Caki2 (cell line): ENCODE measurements at places on chromosomes 3 and 15.

- DNase-seq, result no peak
These were observed 37.2 kb downstream of the SLC6A6 start for GRCh38 chr3:14439501-14440167.

DNA sequence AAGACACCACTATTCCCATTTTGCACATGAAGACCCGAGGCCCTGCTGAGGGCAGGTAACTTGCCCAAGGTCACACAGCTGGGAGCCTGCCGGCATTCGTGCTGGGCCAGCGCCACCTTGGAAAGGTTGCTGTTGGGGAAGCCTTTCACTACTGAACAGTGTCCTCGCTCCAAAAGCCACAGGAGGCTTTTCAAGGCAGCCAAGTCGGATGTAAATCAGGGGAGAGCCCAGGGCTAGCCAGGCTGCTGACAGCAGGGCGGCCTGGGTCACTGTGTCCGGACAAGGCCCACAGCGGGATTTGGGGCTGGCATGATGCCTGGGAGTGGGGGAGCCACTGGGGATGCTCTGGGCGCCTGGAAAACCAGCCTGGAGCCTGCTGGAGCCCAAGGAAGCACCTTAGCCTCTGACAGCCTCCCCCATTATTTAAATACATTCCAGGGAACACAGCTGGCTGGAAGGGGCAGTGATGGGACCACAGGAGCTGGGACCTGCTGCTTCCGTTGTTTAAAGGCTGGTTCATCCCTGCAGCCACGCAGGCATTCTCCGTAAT lies 10.5 kb downstream of the SLC6A6 start:
- DNase-seq, result no peak

DNA sequence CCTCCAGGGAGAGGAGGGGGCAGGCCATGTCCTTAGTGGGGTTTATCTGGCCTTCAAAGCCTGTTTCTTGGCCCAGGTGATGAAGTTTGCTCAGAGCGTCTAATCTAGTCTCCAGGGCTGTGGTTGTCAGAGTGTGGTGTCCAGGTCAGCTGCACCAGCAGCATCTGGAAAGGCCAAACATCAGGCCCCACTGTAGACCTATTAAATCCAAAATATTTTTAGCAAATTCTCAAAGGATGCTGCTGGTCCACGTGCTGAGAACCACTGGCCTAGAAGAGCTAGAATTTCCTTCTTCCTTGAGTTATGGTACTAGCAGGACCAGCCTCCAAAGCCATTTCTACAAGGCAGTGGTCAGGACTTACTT lies 28.9 kb downstream of the SLC28A1 start:
- no peak for DNase-seq

DNA sequence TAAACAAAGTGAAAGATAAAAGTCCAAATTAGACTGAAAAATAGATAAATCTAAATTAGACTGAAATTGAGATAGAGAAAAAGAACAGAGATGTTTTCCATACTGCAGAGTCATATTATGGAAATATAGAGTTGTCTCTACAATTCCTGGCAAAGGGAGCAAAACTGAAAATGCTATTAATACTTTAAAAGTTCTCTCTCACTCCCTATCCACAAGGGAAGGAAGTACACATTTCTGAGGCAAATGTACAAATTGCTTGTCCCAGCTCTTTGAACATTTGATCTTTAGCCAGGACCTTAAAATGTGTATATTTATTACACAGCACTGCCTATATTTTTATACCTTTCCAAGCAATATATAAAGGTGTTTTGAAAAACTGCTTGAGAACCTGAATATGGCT lies 225.1 kb upstream of the SEMA6D start:
- DNase-seq, result no peak

GRCh38 chr15:40430271-40430805 lies 10.4 kb upstream of the BAHD1 start:
- DNase-seq, result peak; percentile 26

DNA sequence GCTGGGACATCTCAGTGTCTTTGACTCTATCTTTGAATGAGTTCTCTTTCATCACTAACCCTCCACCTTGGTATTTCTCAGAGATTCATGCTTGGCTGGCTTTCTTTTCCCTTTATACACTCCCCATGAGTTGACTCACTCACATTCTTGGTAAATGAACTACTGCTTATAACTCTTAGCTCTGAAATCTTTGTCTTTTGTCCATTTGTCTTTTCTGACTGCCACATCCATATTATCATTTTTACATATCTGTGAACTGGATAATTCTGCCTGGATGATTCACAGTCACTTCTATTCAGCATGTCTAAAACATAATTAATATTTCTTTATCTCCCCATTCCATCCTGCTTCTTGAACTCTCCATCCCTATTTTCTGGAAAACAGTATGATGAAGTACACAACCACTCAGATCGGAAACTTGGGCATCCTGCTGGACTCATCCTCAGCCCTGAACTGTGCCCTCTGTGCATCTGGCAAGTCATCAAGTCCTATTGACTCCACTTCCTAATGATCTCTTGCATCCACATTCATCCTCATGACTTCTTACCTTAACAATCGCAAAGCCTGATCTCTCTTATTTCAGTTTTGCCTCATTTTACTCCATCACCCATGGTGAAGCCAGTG lies 66.9 kb downstream of the KCNAB1 start:
- DNase-seq, result peak; percentile 61

DNA sequence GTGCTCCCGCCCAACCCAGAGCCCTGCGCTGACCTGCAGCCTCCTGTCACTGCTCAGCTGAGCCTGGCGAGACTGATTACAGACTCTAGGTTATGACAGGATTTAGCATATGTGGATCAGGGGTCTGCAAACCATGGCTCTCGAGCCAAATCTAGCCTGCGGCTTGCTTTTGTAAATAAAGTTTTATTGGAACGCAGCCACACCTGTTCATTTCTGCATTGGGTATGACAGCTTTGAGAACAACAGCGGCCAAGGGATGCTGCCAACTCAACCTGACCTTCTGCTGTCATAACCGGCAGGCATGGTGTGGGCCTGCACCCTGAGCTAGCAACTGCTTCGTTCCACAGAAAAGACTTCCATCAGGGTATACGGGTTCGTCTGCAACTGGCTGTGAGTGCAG lies 50.5 kb upstream of the IQSEC1 start:
- no peak for DNase-seq

DNA sequence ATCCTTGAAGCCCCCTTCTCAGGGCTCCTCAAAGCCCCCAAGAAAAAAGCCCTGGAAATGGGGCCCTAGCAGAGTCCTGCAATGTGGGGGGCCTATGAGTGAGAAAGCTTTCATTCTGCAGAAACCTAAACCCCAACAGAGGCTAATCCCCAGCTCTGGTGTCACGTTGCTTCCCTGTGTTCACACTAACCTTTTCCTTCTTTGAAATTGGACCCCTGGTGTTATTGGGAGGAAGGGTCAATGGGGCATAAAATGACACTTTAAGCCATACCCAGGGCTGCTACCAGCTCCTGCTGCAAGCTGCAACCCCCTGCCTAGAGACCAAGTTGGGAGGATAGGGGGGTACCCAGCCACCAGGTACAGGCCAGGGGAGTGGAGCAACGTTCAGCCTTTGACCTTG lies 2.1 kb downstream of the CYP1A2 start:
- DNase-seq, result no peak

- no peak for DNase-seq
These were observed 141.0 kb upstream of the RASGRP1 start for GRCh38 chr15:38705436-38706219.

DNA sequence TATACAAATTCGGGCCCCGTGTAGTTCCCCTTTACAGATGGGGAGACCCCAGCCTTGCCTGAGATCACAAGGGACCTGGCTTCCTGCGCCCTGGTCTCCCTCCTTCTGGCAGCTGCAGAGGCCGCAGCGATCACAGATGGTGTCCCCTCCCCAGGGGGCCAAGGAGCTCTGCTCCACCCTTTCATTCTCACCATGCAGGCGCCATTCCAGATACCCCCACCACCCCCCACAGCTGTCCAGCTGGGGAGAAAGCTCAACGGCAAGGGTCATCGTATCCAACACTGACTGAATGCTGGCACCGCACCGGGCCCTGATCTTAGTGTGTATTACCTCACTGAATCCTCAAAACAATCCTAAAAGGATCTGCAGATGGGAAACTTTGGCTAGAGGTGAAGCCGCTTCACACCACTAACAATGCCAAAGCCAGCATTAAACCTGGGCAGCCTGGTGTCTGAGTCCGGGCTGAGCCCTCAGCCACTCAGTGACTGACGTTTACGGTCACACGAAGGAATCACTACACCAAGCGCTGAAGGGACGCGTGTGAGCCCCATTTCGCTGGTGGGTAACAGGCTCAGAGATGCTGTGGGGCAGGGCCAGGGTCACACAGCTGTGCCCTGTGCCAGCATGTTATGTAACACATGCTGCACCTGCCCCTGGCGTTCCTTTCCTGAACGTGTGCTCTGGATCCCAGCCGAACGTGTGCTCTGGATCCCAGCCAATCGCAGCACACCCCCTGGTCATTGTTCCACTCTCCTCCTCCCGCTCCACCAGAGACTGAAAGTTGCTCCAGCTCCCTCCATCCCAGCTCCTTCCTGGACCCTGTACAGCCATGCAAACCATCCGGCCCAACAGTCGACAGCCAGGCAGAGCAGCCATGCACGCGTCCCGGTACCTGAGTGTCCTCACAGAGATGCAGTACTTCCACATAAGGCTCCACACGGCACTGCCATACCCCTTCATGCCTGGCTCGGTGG lies 51.8 kb downstream of the IQSEC1 start:
- no peak for DNase-seq

GRCh38 chr3:40930131-40930538 lies 269.2 kb upstream of the CTNNB1 start:
- no peak for DNase-seq

DNA sequence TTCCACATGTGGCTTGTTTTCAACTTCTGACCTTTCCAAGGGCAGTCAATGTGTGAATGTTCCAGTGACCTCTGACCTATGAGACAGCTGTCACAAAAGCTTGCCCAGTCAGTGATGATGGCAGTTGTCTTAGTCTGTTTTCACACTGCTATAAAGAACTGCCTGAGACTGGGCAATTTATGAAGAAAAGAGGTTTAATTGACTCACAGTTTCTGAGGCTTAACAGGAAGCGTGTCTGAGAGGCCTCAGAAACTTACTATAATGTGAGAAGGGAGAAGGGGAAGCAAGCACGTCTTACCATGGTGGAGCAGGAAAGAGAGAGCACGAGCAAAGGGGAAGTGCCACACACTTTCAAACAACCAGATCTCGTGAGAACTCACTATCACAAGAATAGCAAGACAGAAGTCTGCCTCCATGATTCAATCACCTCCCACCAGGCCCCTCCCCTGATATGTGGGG lies 95.6 kb downstream of the ECT2 start:
- no peak for DNase-seq

- no peak for DNase-seq
These were observed 11.2 kb upstream of the LOXL1 start for GRCh38 chr15:73915082-73915481.

DNA sequence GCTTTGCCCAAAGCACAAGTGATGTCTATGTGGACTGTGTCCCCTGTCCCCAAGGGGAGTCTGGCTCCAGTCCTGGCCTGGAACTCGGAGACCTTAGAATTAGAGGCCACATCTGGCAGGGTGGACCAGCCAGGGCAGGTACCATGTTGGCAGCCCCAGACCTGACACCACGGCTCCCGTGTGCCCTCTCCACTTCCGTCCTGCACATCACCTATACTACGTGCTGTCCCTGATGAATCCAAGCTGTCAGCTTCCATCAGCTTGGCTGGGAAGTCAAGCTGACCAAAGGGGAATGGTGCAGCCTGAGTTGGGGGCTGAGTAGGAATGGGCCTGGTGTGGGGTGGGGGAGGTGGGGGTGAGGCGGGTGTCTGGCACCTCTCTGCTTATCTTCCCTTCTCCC lies 15.3 kb downstream of the C15orf39 start:
- no peak for DNase-seq

GRCh38 chr3:124299831-124300230 lies 307.9 kb upstream of the ROPN1 start:
- DNase-seq, result peak; percentile 75
